ENCODE measurements at places on chromosomes 7 and 10.

DNA sequence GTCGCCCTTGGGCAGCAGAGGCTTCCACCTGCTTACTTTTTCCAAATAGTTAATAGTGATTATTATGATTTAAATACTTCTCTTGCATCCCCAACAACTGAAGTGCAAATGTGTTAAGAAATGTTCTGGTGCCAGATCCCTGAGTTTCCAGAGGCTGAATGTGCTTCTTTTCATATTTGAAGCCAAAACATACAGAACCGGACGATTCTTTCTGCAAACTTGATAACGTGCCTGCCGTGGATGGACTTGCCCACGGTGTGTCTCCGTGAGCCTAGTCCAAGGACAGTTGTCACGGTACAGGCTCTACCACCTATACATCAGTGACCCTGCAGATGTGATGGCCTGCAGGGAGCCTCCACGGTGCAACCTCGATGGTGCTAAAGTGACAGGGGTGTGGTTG, 198.6 kb upstream of the LYZL2 start:
- no peak for DNase-seq

GRCh38 chr7:67713451-67714056, 716.9 kb downstream of the TYW1 start:
- no peak for DNase-seq

DNA sequence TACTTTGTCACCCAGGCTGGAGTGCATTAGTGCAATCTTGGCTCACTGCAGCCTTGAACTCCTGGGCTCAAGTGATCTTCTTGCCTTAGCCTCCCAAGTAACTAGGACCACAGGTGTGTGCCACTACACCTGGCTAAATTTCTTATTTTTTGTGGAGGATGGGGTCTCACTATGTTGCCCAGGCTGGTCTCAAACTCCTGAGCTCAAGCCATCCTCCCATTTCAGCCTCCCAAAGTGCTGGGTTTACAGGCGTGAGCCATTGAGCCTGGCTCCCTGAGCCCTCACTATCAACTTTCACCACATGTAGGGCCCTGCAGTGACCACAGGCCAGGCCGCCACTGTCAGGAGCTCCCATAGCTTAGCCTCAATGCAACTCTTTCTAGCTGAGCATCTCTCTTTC, 110.2 kb downstream of the CUL2 start:
- no peak for DNase-seq

GRCh38 chr10:45404770-45405120, 30.7 kb downstream of the ALOX5 start:
- no peak for DNase-seq

DNA sequence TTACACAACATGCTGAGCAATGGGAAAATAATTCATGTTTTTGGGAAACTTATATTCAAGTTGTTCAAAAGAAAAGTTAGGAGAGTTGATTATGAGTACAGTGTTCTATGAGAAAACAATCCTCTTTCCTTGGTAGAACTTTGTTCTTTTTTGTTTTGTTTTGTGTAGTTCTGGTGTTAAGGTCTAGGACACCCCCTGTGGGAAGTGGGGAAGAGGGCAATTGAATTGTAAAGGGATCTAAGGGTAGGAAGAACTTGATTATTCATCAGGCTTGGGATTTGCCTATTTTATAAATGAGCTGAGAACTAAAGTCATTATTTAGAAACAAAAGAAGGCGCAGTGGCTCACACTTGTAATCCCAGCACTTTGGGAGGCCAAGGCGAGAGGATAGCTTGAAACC, 25.9 kb upstream of the CDK13 start:
- DNase-seq = no peak

GRCh38 chr7:78558566-78558965, 760.0 kb downstream of the PHTF2 start:
- DNase-seq = no peak

DNA sequence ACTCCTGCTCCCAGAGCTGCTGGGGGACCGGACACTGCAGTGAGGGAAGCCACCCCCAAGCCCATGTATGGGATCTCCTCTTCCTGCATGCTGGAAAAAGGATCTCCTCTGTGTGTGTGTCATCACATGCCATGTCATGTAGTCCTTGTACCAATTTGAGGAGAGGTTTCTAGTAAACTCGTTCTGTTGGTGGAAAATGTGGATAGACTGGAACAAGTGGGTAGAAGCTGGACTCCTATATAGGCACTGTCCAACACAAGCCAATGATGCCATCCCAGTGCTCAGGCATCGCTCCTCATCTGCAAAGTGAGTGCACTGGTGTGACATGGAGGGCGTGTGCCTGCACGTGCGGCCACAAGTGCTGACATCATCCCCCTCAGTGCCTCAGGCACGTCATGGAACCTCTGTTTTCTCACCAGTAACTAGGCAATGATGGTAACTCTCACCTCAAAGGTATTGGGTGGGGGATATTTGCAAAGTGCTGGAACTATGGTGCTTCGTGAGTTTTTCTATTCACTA, 19.3 kb downstream of the MYO1G start:
- DNase-seq = peak; percentile 74

DNA sequence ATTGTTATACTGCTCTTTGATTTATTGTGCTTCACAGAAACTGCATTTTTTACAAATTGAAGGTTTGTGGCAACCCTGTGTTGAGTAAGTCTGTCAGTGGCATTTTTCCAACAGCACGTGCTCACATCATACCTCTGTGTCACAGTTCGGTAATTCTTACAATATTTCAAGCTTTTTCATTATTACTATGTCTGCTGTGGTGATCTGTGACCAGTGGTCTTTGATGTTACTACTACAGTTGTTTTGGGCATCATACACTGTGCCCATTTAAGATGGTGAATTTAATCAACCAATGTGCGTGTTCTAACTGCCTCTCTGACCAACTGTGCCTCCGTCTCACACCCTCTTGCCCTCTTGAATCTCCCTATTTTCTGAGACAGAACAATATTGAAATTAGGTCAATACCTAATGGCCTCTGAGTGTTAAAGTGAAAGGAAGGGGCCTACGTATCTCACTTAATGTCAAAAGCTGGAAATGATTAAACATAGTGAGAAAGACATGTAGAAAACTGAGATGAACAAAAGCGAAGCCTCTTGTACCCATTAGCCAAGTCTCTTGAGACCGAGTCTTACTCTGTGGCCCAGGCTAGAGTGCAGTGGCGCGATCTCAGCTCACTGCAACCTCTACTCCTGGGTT, 20.2 kb upstream of the ASL start:
- no peak for DNase-seq

DNA sequence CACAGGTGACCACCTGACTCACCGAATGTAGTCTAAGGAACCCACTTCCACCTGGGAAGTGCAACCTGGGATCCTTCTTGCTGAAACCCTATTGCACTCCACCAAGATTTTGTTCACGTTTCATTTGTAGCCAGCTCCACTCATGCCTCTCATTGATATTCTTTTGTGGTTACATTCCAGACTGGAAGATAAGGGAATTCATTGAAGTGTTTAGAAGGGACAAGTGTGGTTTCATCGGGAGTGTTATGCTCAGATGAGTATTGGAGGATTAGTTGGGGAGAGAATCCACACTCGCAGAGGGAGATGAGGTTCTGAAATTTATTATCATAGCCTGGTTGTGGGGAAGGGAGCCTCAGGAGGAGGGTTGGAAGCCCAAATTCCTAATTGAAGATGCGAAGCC, 320.4 kb downstream of the KCNMA1 start:
- no peak for DNase-seq

- no peak for DNase-seq
Observed at GRCh38 chr10:92690915-92691590, 1.3 kb downstream of the HHEX start.

GRCh38 chr10:95739056-95739455, 16.9 kb upstream of the ENTPD1 start:
- no peak for DNase-seq

DNA sequence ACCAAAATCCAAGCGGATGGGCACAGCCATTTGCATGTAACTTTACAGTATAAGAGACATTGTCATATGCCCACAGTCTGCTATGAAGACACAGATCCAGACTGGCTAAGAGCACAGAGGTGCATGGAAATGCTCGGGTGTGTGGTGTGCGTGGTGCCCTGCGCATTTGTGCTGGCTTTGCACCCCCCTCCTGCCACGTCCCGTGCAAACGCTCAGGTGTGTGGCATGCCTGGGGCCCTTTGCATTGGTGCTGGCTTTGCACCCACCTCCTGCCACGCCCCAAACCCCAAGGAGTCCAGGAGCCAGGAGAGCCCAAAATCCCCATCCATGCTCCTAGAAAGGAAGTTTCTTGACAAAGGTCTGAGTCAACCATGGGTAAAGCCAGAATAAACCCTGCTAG, 306.2 kb downstream of the PTPRN2 start:
- no peak for DNase-seq

- DNase-seq = no peak
Observed at GRCh38 chr10:14588084-14588937, 186.4 kb downstream of the FAM107B start.

GRCh38 chr7:121304102-121304658, 24.6 kb upstream of the WNT16 start:
- no peak for DNase-seq

GRCh38 chr7:18345641-18346234, 149.8 kb upstream of the HDAC9 start:
- peak; percentile 22 for DNase-seq

DNA sequence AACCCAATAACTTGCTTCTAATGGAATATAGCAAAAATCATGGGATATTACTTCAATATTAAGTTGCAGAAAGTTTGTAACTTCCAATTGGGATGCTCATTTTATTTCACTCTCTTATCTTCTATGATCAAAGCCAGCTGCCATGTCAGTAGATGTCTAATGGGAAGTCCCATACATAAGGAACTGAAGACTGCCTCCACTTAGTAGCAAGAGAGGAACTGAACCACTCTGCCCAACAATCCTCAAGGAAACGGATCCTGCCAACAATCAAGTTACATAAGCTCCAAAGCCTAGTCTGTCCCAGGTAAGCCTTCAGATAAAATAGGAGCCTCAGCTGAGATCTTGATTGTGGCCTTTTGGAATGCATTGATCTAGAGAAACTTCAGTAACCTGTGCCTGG, 431.5 kb upstream of the PCDH15 start:
- DNase-seq = no peak

DNA sequence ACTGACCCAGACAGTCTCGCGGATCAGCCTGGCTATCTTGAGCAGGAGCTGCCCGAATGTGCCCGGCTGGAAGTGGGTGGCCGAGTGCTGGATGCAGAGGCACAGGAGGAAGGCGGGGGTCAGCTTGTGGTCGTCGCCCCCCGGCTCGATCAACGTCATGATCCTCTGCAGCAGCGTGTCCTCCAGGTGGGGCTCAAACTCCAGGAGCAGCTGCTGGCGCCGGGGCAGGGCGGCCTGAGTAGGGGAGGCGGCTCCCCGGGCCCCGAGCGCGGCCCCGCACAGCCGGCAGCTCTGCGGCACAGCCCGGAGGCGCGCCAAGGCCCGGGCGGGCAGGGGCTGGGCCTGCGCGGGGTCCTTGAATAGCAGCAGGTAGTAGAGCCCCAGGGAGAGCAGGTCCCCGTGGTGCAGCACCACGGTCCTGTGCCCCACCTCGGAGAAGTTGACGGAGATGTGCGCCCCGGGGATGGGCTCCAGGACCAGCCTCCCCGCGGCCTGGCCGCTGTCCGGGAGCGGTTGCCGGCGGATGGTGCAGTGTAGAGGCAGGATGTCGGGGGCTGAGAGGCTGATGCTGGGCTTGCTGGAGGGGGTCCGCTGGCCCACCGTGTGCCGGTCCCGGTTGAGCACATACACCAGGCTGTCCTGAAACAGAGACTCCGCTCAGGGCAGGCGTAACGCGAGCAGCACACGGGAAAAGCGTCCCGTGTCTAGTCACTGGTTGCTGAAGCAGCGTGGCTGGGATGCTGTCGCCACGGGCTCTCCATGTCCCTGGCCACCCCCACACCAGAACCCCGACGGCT, 27.0 kb downstream of the PAPOLB start:
- no peak for DNase-seq

DNA sequence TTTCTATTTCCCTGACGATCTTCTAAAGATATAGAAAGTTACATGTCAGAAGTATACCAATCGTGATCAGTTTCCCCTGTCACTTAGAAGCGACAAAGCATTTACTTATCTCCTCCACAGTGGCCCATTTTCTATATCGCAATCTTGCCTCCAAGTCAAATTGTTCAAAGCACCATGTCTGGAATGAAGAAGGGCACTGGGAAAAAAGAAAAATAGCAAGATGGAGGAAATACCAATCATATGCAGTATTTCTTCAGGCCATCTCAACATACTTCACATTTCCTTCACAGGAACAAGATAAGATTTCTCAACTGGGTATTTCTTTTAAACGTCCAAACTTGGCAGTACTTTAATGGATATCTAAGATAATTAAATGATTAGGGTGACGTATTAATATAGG, 63.3 kb upstream of the IL6 start:
- DNase-seq = no peak

GRCh38 chr7:25636871-25637283, 408.6 kb upstream of the NPVF start:
- DNase-seq = no peak

- no peak for DNase-seq
Observed at GRCh38 chr7:33750177-33750576, 155.2 kb upstream of the BMPER start.

GRCh38 chr7:27834179-27834921, 94.4 kb downstream of the TAX1BP1 start:
- DNase-seq = no peak

DNA sequence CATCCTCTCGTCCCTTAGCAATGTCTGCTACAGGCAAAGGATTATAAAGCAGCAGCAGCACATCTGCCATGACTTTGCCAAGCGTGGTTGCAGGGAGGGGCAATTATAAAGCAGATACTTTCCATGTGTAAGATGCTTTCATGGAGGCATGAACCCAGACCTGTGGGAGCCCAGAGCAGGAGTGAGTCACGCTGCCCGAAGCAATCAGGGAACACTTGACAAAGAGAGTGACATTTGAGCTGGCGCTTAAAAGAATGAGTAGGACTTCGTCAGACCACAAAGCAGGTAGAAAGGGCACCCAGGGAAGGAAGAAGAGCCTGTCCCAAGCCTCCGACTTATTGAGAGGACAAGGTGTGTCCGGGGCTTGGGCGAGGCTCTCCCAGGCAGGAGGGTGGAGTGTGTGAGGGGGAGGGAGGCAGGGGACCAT, 147.2 kb downstream of the MYOF start:
- DNase-seq = no peak

DNA sequence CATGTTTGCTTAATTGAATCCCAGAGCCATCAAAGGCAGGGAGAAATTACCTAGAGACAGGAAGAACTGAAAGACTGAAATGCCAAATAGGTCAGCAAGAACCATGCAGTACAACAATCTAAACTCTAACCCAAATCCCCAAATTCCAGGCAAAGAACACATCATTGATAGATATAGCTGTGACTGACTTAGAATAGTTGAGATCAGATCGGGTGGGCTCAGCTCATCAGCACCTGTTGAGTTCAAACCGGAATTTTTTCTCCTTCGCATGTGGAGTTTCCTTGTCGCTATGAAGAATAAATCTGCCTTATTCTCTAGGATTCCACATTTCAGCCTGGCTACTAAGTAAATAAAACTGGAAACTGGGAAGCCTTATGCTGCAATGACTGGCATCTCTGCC, 1.4 kb downstream of the ANKMY2 start:
- no peak for DNase-seq

- DNase-seq = no peak
Observed at GRCh38 chr10:114974625-114975024, 36.6 kb downstream of the TRUB1 start.

GRCh38 chr7:23220690-23221305, 25.8 kb upstream of the GPNMB start:
- DNase-seq = no peak

GRCh38 chr7:135991906-135992305, 14.7 kb upstream of the MTPN start:
- DNase-seq = no peak

Data from CD4-positive, alpha-beta T cell treated with Interferon gamma for 1 hour (primary cell).